ENCODE measurements at places on chromosomes 13 and 19.

- DNase-seq, result no peak
These were observed 58.9 kb downstream of the ERICH4 start for GRCh38 chr19:41501854-41502253.

GRCh38 chr19:2089727-2090053, 6.4 kb downstream of the MOB3A start:
- DNase-seq, result no peak

- DNase-seq, result no peak
These were observed 134.0 kb downstream of the COG6 start for GRCh38 chr13:39789451-39789850.

GRCh38 chr13:107873926-107874325, 341.4 kb downstream of the LIG4 start:
- no peak for DNase-seq

DNA sequence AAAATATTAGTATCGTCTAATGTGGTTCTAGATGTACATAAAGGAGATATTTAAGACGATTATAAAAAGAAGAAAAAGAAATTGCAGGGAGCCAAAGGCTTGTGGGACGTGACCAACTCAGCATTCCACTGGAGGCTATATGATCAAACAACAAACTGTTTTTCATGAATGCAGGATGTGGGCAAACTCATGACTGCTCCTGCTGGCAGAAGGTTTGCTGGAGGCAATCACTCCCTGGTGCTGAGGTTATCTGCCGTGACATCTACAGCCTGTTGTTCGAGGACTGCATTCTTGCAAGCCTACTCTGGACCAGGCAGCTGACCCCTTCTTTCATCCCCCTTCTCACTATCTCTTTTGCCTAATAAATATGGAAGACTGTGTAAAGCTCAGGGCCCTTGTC, 518.1 kb downstream of the UQCRFS1 start:
- no peak for DNase-seq

GRCh38 chr19:47243364-47243775, 12.4 kb upstream of the BBC3 start:
- DNase-seq, result no peak

DNA sequence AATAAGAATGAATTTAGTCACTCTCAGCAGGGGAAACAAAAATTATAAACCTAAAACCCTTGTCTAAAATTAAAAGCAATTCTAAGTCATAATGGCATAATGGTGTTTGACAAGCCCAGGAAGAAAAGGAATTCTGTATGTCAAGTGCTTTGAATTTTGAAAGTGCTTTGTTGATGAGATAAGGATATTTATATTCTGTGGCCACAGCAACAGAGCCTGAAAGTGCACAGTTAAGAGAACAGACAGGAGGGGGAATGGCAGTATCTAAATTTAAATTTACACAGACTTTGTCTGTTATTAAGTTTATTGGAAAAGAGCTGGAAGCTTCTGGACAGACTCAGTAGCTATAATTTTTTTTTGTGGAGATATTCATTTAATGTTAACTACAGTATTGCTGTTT, 69.8 kb downstream of the OLFM4 start:
- no peak for DNase-seq

- DNase-seq, result no peak
These were observed 36.8 kb upstream of the ZNF681 start for GRCh38 chr19:23795462-23795861.

GRCh38 chr13:20127562-20128458, 33.0 kb downstream of the GJA3 start:
- DNase-seq, result no peak

GRCh38 chr13:80340651-80341100, 250 bp downstream of the SPRY2 start:
- no peak for DNase-seq

DNA sequence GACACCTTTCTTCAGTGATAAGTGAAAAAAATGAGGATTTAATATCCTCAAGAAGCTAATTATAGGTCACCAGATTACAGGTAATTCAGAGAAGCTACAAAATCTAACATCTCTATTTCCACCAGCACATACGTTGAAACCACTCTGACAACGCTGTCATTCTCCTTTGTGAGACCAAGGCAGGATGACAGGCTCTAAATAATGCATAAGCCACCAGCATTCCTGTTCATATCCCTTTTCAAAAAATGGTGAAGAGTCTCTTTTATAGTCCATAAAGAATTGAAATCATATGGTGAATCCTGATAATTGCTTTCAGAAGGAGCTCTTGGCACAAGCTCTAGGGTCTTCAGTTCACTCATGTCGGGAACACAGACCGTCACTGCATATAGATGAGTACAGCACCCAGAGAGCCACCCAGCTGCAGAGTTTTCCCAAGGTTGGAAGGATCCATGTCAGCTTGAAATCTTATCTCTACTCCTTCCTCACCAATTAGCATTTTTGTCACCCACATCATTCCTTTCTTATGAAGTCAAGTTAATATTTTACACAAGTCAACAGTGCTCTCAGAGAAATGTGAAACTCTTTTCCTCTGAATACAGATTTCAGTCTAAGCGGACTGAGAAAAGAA, 431.4 kb downstream of the TBC1D4 start:
- no peak for DNase-seq

DNA sequence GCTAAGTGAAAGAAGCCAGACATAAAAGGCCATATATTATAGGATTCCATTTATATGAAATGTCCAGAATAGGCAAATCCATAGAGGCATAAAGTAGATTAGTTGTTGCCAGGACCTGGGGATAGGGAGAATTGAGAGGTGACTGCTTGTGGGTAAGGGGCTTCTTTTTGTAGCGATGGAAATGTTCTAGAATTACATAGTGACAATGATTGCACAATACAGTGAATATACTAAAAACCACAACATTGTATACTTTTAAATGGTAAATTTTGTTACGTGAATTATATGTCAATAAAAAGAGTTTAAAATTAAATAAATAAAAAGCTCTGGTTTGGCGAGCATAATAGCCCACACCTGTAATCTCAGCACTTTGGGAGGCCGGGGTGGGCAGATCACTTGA, 486.8 kb downstream of the KLF12 start:
- no peak for DNase-seq

All from activated CD8-positive, alpha-beta memory T cell treated with anti-CD3 and anti-CD28 coated beads for 1 hour (primary cell).